ENCODE measurements at places on chromosomes 4 and X.

- DNase-seq, result no peak
Measured at GRCh38 chrX:109475174-109475891, 6.6 kb downstream of the GUCY2F start.

- no peak for DNase-seq
Measured at GRCh38 chrX:7444967-7445366, 297.0 kb upstream of the PUDP start.

DNA sequence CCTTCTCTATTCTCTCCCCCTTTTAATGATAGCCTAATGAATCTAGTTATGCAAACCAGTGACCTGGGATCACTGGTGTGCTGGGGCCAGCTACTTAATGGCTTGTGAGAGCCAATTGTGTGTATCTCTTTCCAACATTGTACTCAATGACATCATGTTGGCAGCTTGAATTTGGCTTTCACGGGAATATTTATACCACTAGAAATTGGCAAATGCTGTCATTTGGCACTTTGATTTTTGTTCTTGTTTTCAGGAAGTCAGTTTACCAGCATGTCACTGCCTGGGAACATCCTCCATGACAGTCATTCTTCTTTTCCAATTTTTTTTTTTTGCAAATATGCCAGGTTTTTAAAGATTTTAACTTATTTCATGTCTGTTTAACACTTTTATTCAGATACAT lies 1685.3 kb downstream of the STIM2 start:
- no peak for DNase-seq

DNA sequence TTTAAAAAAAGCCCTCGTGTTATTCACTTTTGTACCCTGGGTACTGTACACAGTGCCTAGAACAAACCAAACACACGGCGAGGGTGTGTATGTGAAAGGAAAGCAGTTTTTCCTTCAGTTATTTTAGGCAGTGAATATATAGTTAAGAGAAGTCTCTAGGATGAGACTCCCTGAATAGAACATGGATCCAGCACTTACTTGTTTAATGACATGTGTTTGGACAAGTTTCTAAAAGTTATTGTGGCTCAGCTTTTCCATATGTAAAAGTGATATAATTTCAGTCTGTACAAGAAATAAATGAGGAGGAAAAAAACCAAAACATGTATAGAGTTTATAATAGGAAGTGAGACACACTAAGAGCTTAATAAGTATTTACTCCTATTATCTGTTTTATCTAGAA lies 273.2 kb downstream of the ADGRL3 start:
- DNase-seq, result no peak

- DNase-seq, result no peak
Measured at GRCh38 chr4:59612235-59612634, 1587.9 kb upstream of the ADGRL3 start.

DNA sequence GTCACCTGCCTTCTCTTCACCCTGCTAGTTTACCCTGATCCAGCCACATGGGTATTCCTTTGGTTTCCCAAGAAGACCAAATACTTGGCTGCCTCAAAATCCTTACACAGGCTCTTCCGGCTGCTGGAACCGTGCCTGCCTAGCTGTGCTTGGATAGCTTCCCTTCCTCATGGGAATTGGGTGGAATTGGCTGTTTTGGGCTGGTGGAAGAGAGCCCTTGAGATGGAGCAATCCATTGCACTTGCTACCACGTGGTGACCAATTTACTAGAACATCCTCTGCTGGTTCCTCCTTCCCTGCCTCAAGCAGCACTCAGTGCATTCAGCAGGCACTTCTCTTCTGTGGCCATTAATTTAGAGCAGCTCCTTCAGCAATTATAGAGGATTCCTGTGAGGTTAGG lies 119.3 kb upstream of the AP1S2 start:
- no peak for DNase-seq

GRCh38 chr4:185265942-185266341 lies 56.5 kb downstream of the SNX25 start:
- no peak for DNase-seq

DNA sequence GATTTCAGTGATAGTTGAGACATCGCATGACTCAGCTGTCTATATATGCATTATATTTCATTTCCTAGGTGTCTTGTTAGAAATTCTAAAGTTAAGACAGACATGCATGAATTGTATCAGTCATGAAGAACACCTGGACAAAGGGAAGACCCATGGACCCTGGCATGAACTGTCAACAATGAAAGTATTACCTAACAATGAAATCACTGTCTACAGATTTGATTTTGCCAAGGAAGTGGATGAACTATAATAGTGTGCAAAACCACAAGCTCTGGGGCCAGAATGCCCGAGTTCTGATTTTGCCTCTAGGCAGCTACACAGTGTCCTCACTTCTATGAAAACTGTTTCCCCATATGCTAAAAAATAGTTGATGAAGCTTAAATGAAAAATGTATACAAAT lies 386.1 kb downstream of the NLGN4X start:
- no peak for DNase-seq

DNA sequence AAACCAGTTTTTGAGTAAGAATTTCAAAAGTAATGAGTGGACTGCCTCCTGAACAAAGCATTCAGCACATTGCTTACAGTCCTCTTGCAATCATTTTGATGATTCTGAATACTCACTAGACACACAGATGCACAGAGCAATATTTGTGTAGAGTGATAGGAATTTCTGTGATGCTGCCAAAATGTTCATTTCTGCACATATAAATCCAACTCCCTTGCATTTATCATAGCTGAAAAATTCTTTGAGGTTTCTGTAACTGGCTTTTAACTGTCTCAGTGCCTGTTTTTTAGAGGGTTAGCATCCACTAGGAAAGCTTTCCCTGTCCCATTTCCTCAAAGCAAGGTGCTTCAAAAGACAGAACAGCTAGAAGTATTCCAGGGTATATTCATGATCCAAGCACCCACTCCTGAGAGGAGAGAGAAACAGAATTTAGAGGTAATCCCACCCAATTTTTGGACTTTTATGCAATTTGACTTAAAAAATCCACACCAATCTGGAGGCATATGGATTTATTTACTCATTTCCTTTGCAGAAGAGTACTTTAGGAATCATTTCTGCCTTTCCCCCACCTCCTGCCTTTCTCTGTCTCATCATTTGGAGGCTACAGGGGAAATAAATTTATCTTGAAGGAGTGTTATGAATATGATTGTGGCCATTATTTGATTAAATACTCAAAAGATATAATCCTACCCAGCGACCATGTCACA lies 234.5 kb upstream of the SLIT2 start:
- no peak for DNase-seq

- no peak for DNase-seq
Measured at GRCh38 chr4:131091896-131092295, 1995.9 kb downstream of the C4orf33 start.

GRCh38 chr4:43244688-43245382 lies 352.3 kb downstream of the GRXCR1 start:
- DNase-seq, result no peak

DNA sequence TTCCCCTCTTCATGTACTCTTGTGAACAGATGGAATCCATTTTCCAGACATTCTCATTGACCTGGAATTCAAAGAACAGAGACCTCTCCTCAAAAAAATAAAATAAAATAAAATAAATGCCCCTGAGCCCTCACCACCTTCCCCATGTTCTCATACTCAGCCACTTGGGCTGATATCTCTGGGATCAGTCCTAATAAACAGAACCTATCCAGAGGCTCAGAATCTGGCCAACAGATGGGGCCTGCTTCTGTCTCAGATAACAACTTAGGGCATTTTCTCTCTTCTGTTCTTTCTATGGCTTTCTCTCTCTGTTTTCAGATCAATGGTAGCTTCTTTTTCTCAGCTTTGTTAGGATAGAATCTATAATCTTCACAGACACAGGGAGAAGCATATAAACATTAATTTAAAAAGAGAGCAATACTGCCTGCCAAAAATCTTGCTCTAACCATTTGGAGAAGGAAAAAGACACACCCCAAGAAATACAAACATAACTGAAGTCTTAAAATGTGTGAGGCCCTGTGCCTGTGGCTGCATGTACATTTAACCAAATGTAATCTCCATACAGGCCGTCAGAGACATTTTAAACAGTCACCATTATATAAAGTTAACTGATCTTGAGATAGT lies 907.1 kb downstream of the FAT4 start:
- no peak for DNase-seq

- DNase-seq, result no peak
Measured at GRCh38 chr4:67036791-67037190, 508.5 kb downstream of the CENPC start.

- peak; percentile 20 for DNase-seq
Measured at GRCh38 chrX:136767104-136767941, 13.4 kb downstream of the ARHGEF6 start.

- no peak for DNase-seq
Measured at GRCh38 chr4:27094224-27094623, 233.6 kb downstream of the STIM2 start.

GRCh38 chr4:7860600-7861163 lies 79.0 kb downstream of the AFAP1 start:
- no peak for DNase-seq

GRCh38 chr4:26141911-26142638 lies 178.7 kb upstream of the RBPJ start:
- no peak for DNase-seq

GRCh38 chrX:11352296-11352741 lies 59.1 kb downstream of the AMELX start:
- DNase-seq, result no peak

DNA sequence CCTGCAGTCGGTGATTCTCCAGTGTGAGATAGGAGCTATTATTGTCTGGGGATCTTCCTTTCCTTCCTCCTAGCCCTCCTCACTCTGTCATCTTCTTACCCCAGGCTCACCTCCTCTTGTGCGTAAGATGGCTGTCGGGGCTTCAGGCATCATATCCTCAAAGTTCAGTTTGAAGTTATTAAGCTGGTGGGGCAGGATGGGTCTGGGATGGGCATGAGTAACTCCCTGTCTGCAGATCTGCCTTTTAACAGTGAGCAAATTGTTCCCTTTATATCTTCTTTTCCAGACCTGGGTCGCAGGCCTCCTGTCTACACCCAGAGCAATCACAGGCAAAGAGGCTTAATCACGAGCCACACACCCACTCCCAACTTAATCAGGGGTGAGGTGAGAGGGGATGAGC lies 900 bp upstream of the MTMR1 start:
- DNase-seq, result peak; percentile 28

GRCh38 chr4:91909963-91910362 lies 393.8 kb upstream of the GRID2 start:
- DNase-seq, result no peak

GRCh38 chr4:113349430-113349829 lies 300.0 kb downstream of the ANK2 start:
- DNase-seq, result no peak
